ENCODE measurements at places on chromosomes 7 and 10.

- DNase-seq = no peak
These were observed 178.1 kb downstream of the ELFN1 start for GRCh38 chr7:1848013-1848640.

- no peak for DNase-seq
These were observed 781.6 kb upstream of the PHF14 start for GRCh38 chr7:10192074-10192473.

GRCh38 chr7:32891043-32891799, at the start of gene KBTBD2:
TSS of gene KBTBD2 (minus strand) at chr7:32891760. CDS start at chr7:32879604, 12,156 bp downstream.
- peak; percentile 27 for DNase-seq

GRCh38 chr7:108623220-108623619, 53.5 kb downstream of the DNAJB9 start:
- DNase-seq = no peak

DNA sequence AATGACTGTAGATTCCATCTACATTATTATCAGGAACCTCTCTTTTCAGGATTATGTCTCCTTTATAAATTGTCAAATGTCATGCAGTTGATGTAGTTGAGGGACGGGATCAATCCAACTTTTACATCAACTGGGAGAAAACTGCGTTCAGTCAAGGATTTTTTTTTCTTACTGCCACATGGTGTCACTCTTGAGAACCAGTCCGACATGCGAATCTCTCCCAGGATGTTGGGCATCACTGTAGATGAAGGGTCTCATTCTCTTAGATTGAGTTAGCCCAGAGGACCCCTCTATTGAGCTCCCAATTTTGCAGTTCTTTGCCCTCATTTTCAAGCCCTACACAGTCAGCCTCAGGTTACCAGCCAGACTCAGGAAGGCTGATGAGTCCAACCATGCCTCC, 120.3 kb upstream of the PTPRZ1 start:
- DNase-seq = no peak

DNA sequence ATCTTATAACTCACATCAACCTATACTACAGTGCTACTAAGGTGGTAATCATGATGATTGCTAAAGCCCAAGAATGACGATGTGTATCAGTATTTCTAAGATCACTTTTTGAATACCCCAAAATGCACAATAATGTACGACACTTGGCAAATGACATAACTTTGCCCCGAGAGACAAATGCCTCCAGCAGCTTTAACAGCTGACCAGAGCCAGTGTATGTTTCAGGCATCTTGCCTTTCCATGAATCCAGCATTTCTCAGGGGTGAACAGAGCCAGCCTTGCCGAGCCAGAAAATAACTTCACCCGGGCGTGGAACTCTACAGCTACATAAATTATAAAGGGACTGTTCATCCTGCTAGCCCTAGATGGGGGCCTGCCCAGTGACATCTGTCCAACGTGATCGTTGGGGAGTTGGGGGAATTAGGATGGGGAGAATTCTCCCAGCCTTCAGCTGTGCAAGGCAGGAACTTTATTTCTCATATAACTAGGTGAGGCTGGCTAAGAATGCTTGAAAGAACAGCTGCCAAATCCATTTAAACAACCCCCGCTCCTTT, 1.8 kb downstream of the IGFBP3 start:
- DNase-seq = no peak

DNA sequence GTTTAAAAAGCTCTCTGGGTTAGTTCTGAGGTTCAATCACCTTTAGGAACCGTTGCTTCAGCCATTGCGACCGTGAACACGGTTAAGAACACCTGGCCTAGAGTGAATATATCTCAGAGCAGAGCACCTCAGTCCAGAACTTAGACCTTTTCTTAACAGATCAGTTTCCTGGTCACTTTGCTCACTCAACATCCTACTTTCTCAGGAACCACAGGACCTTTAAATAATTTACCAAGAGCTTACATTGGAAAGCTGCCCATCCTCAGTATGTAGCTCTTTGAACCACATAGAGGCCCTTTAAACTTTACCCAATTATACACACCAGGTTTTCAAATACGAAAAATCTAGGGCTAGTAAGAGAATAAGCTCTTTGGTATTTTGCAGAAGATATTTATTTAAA, 153.2 kb downstream of the NRBF2 start:
- DNase-seq = no peak

DNA sequence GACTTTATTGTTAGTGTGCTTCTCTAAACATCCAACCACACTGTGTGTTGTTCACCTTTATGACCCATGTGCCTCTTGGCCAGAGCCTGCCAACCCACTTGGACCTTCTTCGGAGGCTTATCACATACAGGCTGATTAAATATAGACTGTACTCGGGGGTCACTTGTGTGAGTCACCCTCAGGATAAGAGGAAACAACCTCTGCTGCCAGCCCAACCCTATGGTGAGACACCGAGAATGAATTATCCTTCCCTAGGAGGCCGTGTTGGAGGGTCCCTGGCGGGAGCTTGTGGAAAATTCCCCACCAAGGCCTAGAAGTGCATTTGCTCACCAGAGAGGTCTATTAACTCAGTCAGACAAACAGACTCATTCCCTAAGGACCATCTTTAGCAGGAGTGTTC, 63.0 kb downstream of the FAS start:
- no peak for DNase-seq

DNA sequence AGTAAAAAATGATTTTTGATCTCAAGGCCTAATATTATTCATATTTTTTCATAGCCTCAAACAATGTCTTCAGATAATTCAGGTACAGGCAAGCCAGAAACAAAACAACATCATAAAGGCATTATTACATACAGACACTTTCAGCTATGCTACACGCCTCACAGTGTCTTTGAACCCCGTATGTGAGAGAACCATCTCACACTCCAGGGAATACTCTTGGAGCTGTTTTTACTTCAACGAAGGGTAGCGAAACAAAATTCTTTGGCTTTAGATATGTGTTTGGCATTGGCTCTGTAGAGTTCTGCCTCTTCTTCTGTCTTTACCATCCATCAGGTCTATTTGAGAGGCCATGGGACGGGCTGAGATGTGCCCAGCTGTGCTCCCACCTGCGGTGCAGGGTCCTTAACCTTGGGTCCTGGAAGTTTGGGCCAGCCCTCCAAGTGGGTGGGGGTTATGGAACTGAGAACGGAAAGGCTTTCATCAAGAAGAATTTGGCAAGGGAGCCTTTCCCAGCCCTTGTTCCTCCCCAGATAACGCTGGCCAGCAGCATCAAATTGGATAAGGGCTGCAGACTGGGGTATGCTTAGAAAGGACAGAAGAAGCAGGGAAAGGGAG, 276.9 kb downstream of the TCF7L2 start:
- DNase-seq = no peak

- DNase-seq = no peak
These were observed 67.2 kb upstream of the FAM204A start for GRCh38 chr10:118409295-118409694.

- DNase-seq = no peak
These were observed 270.5 kb upstream of the ETV1 start for GRCh38 chr7:14260011-14260410.

DNA sequence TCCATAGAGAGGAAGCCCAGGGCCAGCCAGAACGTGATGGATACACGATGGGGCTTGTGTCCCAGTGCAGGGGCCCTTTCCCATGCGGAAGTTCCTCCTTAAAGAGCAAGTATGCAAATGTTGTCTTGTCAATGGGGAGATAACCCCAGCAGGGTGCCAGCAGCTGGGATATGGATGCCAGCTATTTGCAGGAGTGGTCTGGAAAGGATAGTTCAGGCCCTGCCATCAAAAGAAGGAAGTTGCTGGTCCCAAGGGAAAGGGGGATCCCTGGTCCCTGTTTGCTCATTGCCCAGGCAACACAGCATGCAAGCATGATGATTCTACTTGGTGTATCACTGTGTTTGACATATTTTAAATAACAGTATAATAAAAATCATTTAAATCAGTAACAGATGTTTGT, 73.1 kb upstream of the HECW1 start:
- DNase-seq = no peak

DNA sequence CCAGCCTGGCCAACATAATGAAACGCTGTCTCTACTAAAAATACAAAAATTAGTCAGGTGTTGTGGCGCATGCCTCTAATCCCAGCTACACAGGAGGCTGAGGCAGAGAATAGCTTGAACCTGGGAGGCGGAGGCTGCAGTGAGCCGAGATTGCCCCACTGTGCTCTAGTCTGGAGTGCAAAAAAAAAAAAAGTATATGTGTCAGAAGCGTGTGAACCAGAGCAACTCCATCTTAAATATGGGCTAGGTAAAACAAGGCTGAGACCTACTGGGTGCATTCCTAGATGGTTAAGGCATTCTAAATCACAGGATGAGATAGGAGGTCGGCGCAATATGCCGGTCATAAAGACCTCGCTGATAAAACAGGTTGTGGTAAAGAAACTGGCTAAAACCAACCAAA, 6.2 kb downstream of the CCL24 start:
- no peak for DNase-seq

DNA sequence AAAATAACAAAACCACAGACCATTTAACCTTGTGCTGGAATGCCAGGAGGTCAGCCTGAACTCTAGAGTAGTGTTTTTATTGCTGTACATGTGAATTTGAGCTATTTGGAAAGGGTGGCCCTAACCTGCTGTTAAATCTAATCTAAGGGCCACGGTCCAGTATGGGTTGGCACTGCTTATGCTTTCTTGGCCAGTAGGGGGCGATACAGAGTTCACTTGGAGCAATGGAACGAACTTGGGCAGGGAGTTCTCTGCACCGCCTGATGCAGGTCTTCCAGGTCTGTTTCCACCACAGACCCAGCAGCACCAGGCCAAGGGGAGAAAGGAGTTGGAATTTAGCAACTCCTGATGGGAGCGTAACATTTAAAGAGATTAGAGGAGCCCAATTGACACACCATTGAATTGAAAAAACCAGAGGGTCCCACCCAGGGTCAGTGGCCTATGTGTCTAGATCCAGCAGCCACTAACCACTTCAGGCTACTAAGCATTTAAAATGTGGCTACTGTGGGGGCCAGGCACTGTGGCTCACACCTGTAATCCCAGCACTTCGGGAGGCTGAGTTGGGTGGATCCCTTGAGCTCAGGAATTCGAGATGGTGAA, 75.7 kb upstream of the EFCAB10 start:
- peak; percentile 33 for DNase-seq

DNA sequence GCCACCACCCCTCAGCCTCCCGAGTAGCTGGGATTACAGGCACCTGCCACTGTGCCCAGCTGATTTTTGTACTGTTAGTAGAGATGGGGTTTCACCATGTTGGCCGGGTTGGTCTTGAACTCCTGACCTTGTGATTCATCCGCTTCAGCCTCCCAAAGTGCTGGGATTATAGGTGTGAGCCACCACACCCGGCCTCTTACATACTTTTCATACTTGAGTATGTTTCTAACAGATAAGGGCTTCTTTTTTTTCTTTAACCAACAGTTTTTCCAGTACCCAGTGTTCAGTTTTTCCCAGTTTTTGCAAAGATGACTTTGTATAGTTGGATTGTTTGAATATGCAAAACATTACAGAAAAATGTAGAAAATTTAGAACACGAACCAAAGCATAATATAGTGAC, 7.7 kb downstream of the EIF4H start:
- no peak for DNase-seq

DNA sequence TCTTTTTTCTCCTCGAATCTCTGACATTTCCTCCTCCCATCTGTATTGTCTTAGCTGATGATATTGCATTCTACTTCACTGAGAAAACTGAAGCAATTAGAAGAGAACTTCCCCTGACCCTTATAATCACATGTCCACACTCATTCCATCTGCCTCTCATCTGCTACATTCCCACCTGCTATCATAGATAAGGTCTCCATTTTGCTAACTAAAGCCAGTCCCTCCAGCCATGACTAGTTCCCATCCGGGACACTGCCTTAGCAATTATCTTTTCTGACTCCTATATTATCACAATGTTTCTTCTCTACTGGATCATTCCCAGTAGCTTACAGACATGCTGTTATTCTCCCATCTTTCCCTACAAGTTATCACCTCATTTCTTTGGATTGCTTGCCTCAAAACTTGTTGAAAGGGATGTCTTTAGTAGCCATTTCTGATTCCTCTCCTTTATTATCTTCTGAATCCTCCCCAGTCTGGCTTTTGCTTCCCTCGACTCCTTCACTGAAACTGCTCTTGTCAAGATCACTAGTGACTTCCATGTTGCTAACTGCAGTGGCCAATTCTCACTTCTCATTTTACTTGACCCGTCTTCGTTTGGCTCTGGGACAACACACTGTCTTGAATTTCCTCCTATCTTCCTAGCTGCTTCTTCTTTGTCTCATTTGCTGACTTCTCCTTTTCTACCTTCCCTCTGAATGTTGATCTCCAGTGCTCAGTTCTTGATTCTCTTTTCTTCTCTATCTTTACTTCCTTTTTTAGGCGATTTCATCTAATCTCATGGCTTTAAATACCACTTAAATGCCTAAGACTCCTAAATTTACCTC, 35.9 kb downstream of the FZD1 start:
- DNase-seq = no peak

GRCh38 chr10:133237588-133238465, at the start of gene VENTX:
TSS of gene VENTX (plus strand) at chr10:133237855. CDS start at chr10:133237915, 60 bp downstream.
- DNase-seq = no peak

DNA sequence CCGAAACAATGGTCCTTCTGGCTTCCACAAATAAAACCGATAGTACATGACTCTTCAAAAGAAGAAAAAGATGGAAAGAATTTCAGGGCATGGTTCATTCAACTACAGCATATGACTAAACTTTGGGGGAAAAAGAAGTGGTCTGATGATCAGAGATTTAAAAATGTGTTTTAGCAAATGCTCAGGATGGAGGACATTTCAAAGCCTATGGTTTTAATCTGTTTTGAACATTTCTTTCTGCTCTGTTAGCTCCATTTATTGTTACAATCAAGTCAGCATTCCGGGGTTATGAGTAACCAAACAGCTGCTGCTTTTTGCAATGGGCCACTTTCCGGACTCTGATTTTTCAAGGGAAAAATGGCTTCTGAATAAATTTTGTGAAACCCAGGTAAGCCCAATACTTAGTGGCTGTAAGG, 142.4 kb downstream of the CUBN start:
- DNase-seq = no peak

GRCh38 chr10:93079663-93080349, 6.1 kb downstream of the CYP26A1 start:
- DNase-seq = no peak

DNA sequence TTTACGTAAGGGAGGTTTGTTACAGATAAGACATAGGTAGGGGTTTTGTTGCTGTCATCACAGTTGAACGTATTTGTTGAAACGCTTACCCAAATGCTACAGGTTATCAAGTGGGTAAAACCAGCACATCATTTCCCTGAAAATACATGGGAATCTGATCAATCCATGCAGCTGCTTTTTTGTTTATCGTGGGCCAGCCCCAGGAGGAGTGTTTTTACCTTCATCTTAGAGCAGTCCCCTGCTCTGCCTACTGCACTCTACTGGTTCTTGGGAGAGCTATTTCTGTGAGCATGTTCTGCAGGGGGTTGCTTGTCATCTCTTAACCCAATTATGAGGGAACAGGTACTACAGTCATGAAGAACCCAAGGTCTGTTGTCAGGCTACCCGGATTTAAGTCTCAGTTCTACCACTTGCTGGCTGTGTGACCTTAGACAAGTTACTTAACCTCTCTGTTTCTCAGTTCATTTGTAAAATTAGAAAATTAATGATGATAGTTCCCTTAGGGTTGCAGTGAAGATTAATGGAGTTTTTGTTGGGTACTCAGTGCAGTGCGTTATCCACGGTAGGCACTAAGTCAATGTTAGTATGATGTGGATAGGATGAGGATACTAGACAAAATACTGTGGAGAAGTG, 15.0 kb downstream of the MTURN start:
- no peak for DNase-seq

All from hepatic stellate cell (primary cell).